ENCODE measurements at places on chromosomes 12 and 14.
A peak's percentile ranks its signal among the peaks of the same experiment; 100 is the strongest.

- no peaks in the 10 kb centered on the region for H3K36me3 ChIP-seq
- no peak overlapping the region for H3K27ac ChIP-seq
- no peak overlapping the region for H3K4me3 ChIP-seq
- H3K27me3 ChIP-seq, result peaks cover 3% of the 10 kb centered on the region
- no peak for DNase-seq
Observed at GRCh38 chr12:114658002-114658441, 26.0 kb downstream of the TBX3 start.

DNA sequence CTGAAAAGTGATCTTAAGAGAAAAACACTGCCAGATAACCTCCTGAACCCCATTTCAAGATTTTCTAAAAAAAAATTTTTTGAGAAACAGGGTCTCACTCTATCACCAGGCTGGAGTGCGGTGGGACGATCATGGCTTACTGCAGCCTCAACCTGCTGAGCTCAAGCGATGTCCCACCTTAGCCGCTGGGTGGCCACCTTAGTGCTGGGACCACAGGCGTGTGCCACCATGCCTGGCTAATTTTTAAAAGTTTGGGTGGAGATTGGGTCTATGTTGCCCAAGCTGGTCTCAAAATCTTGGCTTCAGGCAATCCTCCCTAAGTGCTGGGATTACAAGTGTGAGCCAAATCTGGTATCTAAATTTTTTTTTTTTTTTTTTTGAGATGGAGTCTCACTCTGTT, 3.4 kb downstream of the PNMA1 start:
- H3K27ac ChIP-seq, result no peak overlapping the region
- DNase-seq, result no peak
- no peak overlapping the region for H3K4me3 ChIP-seq
- H3K27me3 ChIP-seq, result no peaks in the 10 kb centered on the region

DNA sequence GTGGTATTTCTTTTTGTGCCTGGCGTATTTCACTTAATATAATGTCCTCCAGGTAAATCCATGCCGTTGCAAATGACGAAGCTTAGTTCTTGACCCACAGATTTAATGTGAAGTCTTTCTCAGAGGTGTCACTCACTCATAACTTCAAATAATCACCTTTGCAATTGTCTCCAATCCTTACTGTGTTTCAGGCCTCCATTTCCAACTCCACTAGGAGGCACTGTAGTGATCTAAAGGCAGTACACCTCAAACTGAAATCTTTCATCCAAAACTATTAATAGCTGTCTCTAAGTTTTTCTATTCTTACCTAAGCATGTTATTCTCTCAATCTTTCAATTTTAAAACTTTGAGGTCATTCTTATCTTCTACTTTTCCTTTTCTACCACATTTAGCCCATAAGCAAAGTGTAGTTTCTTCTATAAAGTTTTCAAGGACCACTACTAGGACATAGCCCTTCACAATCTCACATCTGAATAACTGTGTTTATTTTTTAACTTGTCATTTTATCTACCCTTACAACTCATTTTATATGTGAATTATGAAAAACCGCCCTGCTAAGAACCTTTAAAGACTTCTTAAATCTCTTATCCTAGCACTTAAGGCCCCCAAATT, 25.5 kb upstream of the FBXO34 start:
- H3K27ac ChIP-seq, result no peak overlapping the region
- H3K36me3 ChIP-seq, result no peaks in the 10 kb centered on the region
- no peak overlapping the region for H3K4me3 ChIP-seq
- DNase-seq, result peak; percentile 16
- no peaks in the 10 kb centered on the region for H3K4me1 ChIP-seq

DNA sequence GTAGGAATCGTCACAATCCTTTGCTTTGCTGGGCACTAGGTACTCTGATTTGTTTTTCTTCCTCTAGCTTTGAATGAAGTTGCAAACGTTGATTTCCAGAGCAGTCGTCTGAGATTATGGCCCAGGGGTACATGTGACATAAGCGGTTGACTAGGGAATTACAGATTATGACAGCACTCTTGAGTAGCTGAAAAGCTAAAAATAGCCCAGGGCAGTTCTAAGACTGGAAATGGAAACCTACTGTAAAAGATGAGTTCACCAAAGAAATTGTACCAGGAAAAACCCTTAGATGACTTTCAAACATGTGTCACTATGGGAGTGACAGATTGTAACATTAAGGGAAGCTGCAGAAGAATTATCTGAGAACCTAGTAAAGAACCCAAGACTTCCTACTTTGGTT, 108.5 kb downstream of the ANO6 start:
- no peak overlapping the region for H3K27ac ChIP-seq
- H3K4me1 ChIP-seq, result no peaks in the 10 kb centered on the region
- H3K27me3 ChIP-seq, result no peaks in the 10 kb centered on the region
- no peaks in the 10 kb centered on the region for H3K36me3 ChIP-seq
- DNase-seq, result no peak

GRCh38 chr12:31867292-31867691, 91.9 kb upstream of the RESF1 start:
- no peak overlapping the region for H3K27ac ChIP-seq
- no peak overlapping the region for H3K4me3 ChIP-seq
- no peaks in the 10 kb centered on the region for H3K27me3 ChIP-seq

GRCh38 chr14:60206837-60207533, 41.8 kb upstream of the DHRS7 start:
- H3K27me3 ChIP-seq, result peaks cover 22% of the 10 kb centered on the region
- no peaks in the 10 kb centered on the region for H3K4me1 ChIP-seq
- H3K4me3 ChIP-seq, result no peak overlapping the region
- no peak overlapping the region for H3K27ac ChIP-seq

DNA sequence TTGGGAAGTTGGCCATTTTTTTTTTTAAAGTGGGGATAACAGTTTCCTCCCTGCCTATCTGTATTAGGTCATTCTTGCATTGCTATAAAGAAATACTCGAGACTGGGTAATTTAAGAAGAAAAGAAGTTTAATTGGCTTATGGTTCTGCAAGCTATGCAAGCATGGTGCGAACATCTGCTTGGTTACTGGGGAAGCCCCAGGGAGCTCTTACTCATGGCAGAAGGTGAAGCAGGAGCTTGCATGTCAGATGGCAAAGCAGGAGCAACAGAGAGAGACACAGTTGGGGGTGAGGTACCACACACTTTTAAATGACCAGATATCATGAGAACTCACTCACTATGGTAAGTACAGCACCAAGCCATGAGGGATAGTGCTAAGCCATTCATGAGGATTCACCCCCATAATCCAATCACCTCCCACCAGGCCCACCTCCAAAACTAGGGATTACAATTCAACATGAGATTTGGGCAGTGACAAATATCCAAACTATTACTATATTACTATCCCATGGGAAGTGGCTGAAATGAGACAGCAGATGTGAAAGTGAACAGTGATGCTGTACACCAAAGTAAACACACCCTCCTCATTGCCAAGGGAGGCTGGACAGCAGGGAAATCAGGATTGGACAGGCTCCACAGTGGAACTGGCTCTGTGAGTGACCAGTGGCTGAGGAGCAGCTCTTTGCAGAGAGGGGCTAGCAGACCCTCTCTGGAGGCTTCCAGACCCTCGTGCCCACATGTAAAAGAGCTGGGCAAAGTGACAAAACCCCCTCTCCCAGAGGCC, 40.5 kb downstream of the CRACR2A start:
- H3K4me3 ChIP-seq, result no peak overlapping the region
- no peaks in the 10 kb centered on the region for H3K4me1 ChIP-seq
- H3K27me3 ChIP-seq, result no peaks in the 10 kb centered on the region
- no peak for DNase-seq
- H3K27ac ChIP-seq, result no peak overlapping the region

GRCh38 chr14:33800735-33801163, 150.1 kb downstream of the EGLN3 start:
- H3K27me3 ChIP-seq, result peaks cover 2% of the 10 kb centered on the region
- DNase-seq, result no peak
- no peak overlapping the region for H3K27ac ChIP-seq
- no peaks in the 10 kb centered on the region for H3K36me3 ChIP-seq
- H3K4me3 ChIP-seq, result no peak overlapping the region

DNA sequence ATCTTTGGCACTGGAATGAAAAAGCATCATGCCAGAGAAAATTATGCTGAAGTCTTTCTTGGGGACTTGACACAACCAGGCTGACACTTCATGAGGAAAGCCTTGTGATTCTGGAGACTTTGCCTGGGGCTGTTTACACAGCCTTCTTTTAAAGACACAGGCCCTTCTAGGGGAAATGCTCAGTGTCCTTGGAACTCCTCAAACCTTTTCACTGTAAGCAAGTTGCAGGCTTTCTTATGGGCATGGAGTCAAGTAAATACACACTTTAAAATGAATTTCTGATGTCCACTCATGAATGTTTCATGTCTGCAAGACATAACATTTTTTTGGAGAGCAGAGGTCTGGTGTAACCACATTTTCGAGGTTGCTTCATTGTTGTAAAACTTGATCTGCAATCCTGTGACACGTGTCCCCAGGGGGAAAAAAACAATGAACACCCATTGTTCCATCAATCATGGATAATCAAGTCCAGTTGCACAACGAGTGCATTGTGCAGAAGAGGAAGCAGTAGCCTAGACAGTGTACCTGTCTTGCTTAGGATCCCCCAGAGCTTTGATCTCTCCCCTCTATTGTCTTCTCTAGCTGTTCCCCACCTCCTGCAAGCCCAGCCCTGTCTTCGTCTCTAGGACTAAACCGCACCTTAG, 155.1 kb upstream of the PRICKLE1 start:
- H3K27ac ChIP-seq, result no peak overlapping the region
- H3K36me3 ChIP-seq, result no peaks in the 10 kb centered on the region
- no peaks in the 10 kb centered on the region for H3K4me1 ChIP-seq
- DNase-seq, result no peak
- no peaks in the 10 kb centered on the region for H3K27me3 ChIP-seq

Measured in DND-41 (cell line).